ACHN (cell line): ENCODE measurements at places on chromosomes 7 and 10.

- no peak for DNase-seq
Observed at GRCh38 chr10:78471326-78471722, 437.7 kb downstream of the RPS24 start.

DNA sequence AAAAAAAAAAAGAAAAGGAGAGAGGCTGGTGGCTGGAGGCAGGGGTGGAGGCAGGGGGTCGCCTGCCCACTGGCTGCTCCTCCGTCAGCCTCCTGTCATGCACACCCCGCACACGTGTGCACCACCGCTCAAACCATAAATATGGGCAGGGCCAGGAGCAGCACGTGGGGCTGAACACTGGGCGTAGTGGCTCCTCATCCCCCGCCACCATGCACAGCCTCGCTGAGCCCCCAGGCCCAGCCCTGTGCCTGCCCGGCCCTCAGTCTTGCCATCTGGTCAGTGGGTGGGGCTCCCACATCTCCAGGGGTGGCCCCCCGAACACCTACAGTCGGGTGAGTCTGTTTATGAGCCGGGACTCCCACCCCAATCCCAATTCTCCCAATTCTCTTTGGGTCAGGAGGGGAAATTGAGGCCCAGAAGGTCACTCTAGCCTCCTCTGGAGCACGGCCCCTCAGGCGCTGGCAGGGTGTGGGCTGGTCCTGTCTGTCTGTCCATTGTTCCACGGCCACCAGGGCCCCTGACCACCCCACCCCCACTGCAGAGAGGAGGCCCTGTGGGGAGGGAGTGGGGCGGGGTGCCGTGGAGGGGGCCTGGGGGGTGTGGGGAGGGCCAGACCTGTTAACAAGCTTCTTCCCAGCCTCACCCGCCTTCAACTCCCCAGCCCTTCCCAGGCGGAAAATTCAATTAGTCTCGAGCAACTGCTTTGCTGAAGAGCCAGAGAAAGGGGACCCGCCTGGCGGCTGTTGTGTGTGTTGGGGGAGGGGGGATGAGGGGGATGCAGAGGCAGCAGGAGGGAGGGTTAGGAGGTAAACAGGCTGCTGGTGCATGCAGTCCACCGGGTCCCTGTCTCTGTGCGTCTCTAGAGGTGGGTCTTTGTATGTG, 19.5 kb upstream of the GRIFIN start:
- no peak for DNase-seq

GRCh38 chr10:84541289-84541637, 212.9 kb downstream of the CCSER2 start:
- peak; percentile 39 for DNase-seq

DNA sequence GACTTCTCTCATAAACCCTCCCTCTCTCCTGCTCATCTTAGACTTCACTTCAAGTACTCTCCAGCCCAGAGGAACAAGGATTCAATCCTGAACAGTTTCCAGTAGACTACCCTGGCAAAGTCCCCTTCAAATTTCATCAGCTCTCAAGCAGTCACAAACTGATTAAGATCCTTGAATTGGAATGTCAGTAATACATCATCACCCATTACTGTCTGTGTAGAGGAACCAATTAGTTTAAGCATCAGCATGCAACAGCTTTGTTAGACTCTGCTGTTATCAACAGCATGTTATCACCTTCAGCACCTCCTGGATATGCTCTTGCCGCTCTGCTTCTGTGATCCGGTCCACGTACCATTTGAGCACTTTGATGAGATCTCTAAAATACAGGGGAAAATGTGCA, 307.0 kb upstream of the IMMP2L start:
- no peak for DNase-seq

DNA sequence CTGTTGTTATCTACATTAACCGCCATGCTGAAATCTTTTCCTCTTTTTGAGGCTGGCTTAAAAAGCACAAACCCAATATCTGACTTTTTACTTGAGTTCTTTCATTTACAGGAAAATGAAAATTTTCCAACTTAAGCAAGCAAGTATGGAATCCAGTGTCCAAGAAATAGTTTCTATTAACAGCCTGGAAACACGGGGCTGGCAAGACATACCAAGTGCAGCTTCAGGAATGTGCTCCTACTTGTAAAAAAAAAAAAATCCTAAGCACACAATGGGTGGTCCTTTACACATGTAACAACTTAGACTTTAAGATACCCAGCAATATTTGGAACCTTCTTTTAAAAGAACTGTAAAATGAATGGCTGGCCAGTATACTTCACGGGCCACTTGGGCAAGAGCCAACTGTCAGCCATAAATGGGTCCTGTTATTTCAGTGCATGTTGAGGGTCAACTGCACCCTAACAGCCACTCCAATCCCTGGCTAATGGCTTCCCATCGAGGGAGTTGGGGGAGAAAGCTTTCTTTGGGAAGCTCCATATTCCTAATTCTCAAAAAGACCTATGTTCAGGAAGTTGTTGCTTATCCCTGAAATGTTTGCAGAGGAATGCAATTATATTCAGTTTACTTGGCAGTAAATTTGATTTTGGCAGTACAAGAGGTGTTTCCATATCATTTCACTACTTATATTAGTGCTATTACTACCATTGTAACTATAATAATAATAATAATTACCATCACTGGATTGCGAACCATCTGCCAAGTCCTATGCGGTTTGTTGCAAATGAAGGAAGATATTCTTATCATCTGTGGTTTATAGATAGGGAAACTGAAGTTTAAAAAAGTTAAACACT, 236.4 kb upstream of the TMEM72 start:
- no peak for DNase-seq

GRCh38 chr10:126407831-126408230, 19.6 kb upstream of the ADAM12 start:
- DNase-seq = peak; percentile 25

DNA sequence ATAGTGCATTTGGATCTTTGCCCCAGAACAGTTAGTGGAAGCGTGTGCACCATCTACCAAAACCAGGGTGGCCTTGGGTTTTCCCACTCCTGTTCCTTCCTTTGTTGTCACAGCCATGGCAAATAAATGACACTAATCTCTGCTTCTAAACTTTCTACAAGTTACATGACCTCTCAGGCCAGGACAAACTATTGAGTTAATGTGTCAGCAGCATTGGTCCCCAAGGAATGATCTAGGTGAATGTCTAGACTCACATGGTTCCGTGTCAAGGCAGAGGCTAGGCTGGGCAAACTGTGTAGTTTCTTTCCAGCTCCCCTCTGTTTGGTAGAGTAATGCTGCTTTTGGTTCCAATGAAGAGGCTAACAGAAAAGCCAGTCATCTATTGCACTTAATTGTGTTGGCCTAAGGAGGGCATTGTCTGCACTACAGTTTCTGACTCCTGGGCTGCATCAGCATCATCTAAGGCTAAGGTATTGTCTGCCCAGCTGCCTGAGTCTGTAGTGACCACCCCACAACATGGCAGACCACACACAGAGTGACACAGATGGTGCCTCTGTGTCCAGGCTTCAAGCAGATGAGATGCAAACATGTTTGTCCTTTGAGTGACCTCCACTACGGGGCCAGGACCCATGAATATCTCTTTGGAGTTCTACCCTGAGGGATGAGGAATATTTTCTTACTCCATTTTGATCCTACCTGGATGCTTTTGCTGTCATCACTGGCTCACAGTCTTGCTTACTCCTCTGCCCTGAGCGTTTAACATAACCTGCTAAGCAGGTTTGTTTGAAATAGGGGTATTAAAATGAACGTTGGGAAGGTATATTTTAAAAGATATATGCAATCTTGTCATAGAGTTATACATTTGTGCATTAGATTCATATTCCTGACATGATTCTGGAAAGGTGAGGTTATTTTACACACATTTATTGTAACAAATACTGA, 1.7 kb downstream of the CYP3A4 start:
- DNase-seq = no peak

DNA sequence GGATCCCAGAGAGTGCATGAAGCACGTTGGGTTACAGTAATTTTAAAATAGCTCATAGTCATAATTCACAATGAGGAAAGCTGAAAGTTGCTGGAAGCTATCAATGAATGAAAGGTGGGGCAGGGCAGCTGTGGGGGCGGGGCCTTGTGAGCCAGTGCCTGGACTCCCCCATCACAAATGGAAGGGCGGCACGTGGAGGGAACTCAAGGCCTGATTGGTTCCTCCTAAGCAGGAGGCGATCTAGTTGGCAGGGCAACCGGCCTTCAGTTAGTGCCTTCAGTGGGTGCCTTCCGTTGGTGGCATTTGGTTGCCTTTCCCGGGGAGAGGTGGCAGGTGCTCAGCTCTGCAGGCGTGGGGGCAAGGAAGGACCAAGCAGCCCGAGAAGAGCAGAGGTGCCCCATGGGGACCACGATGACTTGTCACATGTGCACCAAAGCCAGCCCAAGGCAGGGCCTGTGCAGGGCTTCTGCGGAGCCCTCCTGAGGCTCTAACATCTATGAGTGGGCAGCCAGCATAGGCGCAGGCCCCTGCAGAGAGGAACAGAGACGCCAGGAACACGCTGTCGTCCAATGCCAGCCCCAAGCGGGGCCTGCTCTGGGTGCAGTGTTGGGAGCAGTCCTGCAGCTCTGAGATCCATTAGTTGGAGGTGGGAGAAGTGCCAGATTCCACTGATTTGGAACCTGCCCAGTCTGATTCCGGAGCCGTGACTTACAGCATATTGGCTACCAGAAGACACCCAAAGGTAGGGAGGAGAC, 59.8 kb upstream of the PDSS1 start:
- no peak for DNase-seq

- no peak for DNase-seq
Observed at GRCh38 chr10:5509236-5509635, 9.9 kb upstream of the CALML5 start.

GRCh38 chr10:118139321-118139720, 92.6 kb upstream of the RAB11FIP2 start:
- DNase-seq = no peak

DNA sequence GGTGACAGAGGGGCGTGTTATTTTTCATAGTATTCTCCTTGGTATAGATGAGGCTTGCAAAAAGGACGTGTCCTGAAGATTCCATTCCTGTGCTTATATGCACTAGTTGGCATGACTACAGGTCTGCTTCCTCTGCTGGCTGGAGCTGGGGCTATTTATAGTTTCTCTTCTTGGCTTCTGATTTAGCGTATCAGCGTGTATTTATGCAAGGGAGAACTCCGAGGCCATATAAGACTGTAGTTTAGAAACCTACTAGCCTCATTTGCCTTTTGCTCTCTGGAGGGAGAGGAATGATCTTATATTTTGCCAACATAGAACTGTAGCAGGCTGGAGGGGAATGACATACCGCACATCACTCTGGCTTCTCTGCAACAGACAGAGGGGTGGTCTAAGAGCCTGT, 39.7 kb downstream of the CACNB2 start:
- DNase-seq = no peak

DNA sequence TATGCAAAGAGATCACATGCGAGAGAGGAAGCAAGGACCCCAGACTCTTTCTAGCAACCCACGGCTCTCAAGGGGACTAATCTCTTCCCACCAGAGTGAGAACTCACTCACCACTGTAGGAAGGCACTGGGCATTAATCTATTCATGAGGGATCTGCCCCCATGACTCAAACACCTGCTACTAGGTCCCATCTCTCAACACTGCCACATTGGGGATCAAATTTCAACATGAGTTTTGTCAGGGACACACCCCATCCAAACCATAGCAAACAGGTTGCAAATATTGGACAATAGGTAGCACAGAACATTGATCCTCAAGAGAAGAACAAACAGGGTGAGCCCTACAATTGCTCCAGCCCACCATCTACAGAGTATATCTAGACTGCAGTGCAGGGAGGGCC, 740.6 kb downstream of the LRMDA start:
- DNase-seq = no peak
